Left forelimb (tissue), 1 donor: ENCODE measurements at places on chromosomes 5 and 9.

DNA sequence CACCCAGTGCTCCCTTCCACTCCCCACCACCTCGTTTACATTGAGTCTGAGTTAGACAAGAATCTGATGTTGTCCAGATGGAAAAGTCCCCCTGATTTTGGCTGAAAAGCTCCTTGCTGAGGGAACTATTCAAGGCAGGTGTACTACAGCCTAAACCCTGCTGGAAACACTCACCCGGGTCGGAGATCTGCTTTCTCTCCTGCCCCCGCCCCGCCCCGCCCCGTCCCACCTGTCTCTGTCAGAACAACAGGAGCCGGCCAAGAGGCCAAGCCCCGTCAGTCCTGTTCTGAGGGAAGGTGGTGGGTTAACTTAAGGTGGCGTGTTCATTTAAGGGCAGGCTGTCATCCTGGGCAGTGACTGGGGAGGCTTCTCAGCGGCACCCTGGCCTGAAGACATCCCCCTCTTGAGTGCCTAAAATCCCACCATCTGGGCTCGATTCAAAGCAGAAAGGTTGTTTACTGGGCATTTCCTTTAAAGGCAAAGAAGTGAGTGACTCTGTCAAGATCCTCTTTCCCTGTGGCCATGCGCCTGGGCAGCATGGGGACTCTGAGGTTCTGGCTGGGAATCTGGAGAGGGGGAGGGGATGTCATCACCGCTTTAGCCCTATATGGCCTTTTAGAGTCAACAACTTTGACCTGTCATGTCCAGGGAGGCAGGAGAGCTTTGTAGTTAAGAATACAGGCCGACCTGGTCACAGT is 71.1 kb upstream of the NEURL1B start:
- DNase-seq, result no peak

- DNase-seq, result no peak
Measured at GRCh38 chr5:143484601-143485000, 81.1 kb upstream of the NR3C1 start.

GRCh38 chr9:82606492-82607382 is 456.2 kb downstream of the RASEF start:
- no peak for DNase-seq

DNA sequence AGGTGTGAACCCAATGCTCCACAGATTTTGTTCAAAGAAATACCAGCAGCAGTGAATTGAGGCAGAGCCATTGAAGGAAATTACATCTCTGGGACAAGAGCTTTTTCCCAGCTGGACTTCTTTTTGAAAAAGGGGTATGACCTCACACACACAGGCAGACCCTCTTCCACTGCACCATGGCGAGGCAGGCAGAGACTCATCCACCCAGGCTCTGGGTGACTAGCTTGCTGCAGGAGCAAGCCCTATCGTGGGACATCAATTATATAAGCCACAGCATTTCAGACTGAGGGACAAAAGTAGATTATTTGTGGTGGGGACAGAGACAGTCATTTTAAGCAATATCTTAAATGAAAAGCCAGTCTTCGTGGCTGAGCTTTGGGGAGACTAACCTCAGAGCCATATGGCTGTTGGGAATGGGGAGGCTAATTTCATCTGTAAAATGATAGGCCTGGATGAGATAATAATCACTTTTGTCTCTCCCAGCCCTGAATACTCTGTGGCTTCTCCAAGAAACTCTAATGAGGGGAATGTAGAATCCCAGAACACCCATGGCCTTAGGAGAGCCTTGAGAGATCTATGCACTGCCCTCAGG is 113.1 kb upstream of the TNC start:
- DNase-seq, result no peak
